ENCODE measurements at places on chromosomes 2 and 18.

GRCh38 chr18:75218065-75218923 lies 7.7 kb downstream of the TSHZ1 start:
- no peak for DNase-seq

- no peak for DNase-seq
Measured at GRCh38 chr2:51667679-51668078, 635.7 kb upstream of the NRXN1 start.

GRCh38 chr2:45233301-45233700 lies 224.0 kb upstream of the SIX2 start:
- DNase-seq, result no peak

DNA sequence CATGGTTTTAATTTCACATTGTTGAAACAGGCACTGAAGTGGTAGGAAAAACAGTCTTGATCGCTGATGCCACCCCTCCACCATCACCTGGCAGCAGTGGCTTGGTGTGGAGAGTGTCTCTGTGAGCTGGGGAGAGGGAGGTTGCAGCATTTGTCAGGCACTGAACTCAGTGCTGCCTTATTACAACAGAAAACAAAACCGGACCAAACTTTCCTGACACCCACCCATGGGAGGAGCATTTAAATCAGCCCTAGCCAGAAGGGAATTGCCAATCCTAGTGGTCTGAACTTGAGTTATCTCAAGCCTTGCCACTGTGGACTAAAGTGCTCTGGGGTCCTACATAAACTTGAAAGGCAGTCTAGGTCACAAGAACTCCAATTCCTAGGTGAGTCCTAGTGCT lies 103.0 kb upstream of the LGALSL start:
- DNase-seq, result no peak

GRCh38 chr2:14626873-14627272 lies 5.6 kb upstream of the LRATD1 start:
- no peak for DNase-seq

GRCh38 chr2:2793925-2794560 lies 463.0 kb upstream of the MYT1L start:
- no peak for DNase-seq

- no peak for DNase-seq
Measured at GRCh38 chr2:41775366-41776025, 272.3 kb upstream of the PKDCC start.

DNA sequence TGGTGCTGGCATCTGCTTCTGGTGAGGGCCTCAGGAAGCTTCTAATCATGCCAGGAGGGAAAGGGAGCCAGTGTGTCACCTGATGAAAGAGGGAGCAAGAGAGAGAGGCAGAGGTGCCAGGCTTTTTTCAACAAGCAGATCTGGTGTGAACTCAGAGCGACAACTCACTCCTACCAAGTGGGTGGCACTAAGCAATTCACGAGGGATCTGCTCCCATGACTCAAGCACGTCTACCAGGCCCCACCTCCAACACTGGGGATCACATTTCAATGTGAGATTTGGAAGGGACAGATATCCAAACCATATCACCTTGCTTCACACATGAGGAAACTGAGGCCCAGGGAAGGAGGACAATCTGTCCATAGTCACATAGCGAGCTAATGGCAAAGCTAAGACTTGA lies 19.1 kb downstream of the FABP1 start:
- no peak for DNase-seq

DNA sequence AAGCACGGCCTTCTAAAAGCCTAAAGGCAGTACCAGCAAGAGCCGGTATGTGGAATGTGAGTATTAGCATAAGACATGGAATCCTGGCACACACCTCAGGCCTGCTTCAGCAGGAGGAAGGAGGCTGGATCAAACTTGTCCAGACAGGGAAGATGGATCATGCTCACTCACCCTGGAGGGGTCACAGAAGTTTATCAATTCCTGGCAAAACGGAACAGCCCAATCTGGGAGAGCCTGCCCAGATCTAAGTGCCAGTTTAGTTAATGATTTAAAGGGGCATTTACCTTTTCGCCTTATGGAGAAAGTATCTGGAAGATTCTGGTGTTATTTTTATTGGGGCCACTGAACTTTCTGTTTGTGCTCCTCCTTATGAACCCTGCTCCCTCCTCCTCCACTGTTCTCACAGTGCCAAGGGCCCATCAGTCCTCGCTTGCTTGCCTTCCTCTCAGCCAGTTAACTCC lies 58.3 kb upstream of the NFE2L2 start:
- DNase-seq, result no peak

GRCh38 chr18:8208716-8209115 lies 400.5 kb upstream of the RAB12 start:
- no peak for DNase-seq

- DNase-seq, result no peak
Measured at GRCh38 chr2:113078350-113078839, 10.6 kb downstream of the IL1F10 start.

DNA sequence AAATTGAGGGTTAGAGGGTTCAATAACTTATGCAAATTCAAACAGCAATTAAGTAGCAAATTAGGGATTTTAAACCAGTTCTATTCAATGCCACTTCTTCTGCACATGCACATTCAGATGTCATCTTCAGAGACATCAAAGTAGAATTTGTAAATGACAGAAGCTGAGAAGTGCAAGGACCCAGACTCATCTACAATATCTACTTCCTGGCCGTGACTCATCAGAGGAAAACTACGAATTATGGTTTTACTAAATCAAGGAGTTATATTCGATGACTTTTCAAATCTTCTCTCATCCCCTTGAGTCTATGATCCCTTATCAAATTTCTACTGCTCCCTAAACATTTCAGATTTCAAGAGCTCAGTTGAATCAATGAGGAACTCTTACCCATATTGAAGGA lies 20.0 kb upstream of the STAT4 start:
- no peak for DNase-seq

- no peak for DNase-seq
Measured at GRCh38 chr2:207320381-207321159, 154.8 kb upstream of the KLF7 start.
